ENCODE measurements at places on chromosomes 11 and 22.
A peak's percentile ranks its signal among the peaks of the same experiment; 100 is the strongest.

DNA sequence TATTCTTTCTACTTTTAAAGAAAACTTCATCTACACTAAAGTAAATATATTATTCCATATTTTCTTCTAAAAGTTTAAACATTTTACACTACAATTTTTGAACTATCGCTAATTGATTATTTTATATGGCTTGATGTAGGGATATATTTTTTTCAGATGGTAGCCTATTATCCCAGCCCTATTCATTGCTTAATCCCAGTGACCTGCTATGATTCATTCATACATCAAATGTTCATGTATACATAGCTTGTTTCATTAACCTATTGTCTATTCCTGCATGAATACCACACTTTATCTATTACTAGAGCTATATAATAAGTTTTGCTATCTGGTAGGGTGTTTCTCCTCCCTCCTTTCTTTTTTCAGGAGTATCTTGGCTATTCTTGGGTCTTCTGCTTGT is 5.0 kb upstream of the ROBO4 start:
- DNase-seq, result no peak

GRCh38 chr11:18768472-18768901 is 23.1 kb downstream of the PTPN5 start:
- no peak for DNase-seq

- DNase-seq, result peak; percentile 97
Observed at GRCh38 chr22:30606455-30607299, at the start of gene TCN2. Gene TCN2, plus strand, starts transcription at chr22:30607174. Its CDS starts 158 bp downstream, at chr22:30607332.

DNA sequence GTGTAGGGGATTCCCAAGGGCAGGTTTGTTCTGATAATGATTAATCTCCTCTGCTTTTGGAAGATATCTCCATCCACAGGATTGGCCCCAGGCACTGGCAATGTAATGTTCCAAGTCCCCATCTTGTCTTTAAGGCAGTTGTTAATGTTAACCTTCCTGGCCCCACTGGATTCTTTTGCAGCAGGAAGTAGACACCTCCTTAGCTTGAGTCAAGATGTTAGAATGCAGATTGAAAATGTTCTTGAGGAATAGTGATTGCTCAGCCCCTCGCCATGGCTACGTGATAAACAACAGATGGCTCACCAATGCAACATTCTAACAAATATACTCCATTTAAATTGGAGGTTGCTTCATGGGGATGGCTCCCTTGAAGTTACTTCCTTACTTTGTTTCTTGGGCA is 7.3 kb downstream of the HEPHL1 start:
- no peak for DNase-seq

- DNase-seq, result peak; percentile 41
Observed at GRCh38 chr11:122754553-122755322, 83.6 kb upstream of the CRTAM start.

GRCh38 chr11:95563173-95563572 is 226.4 kb downstream of the FAM76B start:
- no peak for DNase-seq

- no peak for DNase-seq
Observed at GRCh38 chr11:7522121-7522520, 8.3 kb downstream of the PPFIBP2 start.

DNA sequence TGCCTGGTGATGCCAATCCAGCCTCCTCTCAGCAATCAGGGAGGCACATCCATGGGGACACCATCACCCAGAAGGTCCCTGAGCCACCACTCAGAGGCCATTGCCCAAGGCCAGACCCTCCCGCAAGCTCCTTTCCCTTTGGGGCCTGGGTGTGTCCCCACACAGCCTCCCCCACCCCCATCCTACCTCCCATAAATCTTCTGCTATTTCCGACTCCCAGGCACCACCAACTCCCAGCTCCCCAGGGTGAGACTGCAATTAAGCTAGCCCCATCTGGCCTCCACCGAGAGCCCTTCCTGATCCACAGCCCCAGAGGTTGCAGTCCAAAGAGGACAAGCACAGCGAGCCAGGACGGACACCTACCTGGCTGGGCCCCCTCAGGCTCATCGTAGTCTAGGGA is 6.3 kb downstream of the ARHGAP1 start:
- no peak for DNase-seq

DNA sequence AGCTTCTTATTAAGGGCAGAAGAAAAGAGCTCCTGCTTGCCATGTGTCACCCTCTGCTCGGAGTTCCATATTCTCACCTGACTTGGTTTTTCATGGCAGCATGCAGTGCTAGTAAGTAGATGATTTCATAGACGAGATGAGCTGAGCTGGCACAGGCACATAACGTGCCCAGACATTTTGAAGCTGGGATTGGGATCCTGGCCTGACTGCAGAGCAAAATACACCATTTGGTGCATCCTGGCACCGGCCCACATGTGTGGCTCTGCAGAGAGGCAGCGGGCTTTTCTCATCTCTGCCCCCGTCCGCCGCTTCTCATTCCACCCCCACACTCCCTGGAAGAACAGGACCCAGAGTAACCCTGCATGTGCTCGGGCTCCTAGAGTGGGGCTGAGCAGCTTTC is 24.8 kb downstream of the FAM118A start:
- DNase-seq, result no peak

- DNase-seq, result no peak
Observed at GRCh38 chr22:47152938-47153337, 390.5 kb downstream of the TBC1D22A start.

DNA sequence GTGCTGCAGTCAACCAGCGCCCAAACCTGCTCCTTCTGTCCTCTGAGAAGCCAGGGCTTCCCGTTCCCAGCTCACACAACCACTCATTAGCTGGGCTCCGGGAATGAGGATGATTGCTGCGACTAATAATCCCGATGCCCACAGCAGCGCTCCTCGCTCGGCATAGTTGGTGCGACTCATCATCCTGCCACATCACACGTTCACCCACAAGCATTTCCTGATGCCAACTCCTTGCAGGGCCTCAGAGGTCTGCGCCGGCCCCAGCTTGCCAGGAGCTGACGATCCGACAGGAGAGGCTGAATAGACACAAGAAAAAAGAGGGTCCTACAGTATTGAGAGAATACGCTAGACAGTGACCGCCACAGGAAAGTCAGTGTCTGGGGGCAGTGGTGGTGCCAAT is 10.6 kb upstream of the CSNK1E start:
- DNase-seq, result no peak

DNA sequence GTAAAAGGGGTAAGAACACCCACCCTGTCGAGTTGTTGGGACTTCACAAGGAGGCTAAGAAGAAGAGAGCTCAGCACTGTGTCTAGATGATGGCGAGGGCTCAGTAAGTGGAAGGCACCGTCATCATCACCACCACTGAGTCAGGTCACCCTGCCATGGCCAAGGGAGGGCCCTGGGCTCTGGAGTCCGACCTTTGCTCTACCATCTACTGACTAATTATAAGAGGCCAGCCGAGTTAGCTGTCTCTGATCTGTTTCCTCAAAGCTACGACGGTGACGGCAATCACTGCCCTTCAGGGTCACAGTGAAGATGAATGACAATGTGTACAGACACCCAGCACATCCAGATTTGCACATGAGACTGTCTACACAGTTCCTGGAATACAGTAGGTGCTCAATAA is 29.3 kb downstream of the KIAA0930 start:
- DNase-seq, result no peak

DNA sequence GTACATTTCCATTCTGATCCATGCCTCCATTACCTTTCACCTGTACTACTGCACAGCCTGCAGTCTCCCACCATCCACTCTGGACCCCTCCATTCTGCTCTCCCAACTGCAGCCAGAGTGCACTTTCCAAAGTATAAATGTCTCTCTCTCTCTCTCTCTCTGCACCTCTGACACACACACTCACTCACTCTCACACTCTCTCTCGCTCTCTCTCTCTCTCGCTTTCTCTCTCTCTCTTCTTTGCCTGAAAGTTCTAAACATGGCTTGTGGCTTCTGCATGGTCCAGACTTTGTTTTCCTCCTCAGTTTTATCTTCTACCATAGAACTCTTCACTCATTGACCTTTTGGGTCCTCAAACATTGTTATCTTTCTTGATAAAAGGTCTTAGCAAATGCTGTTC is 76.6 kb downstream of the WNT11 start:
- no peak for DNase-seq

DNA sequence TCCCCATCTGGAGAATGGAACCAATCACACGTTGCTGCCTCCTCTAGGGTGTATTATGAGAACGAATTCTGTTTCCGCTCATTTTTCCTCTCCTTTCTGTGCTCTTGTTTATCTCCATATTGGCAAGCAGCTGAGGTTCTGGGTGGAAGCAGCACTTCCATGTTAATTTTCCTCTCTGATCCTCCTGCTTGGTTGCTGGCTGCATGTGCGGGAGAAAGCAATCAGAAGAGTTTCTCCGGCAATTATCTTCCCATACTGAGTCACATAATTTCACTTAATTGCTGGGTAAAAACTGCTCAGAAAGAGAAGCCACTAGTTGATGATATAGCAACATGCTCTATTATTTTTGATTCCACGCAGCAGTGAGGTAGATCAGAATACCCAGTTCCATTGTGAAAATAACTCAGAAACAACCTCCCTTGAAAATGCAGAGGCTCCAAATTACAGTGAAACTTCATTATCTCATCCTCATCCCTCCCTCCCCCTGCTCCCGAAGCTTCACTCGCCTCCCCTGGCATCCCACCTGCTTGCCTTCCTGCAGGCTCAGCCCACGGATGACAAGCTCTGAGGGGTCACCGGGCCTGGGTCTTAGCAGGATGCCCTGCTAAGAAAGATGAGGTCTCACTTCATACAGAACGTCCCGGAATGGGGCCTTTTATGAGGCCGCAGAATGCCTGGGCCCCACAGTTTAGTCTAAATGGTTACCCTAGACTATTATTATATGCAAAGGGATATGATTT is 20.4 kb downstream of the FXYD6 start:
- peak; percentile 12 for DNase-seq

- no peak for DNase-seq
Observed at GRCh38 chr11:109818290-109818689, 274.9 kb upstream of the ZC3H12C start.

DNA sequence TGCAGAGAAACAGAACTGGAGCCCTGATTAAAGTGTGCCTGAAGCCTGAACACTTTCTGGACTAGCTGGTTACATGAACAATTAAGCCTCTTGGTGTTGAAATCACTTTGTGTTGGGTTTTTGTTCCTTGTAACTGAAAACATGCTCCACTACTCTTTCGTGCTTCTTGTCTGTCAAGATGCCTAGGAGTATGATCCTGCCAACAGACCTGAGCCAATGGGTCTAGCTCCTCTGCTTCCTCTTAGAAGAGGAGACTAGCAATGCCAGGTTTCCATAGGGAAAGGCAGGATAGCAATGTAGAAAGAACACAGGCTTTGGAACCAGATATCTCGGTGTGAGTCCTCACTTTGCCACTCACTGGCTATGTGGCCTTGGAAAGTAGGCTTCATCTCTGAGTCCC is 40.3 kb downstream of the IRAG1 start:
- no peak for DNase-seq

Measured in H9 (cell line).